Gastroesophageal sphincter (tissue), 4 donors: ENCODE measurements at places on chromosomes 2 and 18.

GRCh38 chr18:49381267-49381845 is 79.1 kb downstream of the DYM start:
- no peak for ATAC-seq

DNA sequence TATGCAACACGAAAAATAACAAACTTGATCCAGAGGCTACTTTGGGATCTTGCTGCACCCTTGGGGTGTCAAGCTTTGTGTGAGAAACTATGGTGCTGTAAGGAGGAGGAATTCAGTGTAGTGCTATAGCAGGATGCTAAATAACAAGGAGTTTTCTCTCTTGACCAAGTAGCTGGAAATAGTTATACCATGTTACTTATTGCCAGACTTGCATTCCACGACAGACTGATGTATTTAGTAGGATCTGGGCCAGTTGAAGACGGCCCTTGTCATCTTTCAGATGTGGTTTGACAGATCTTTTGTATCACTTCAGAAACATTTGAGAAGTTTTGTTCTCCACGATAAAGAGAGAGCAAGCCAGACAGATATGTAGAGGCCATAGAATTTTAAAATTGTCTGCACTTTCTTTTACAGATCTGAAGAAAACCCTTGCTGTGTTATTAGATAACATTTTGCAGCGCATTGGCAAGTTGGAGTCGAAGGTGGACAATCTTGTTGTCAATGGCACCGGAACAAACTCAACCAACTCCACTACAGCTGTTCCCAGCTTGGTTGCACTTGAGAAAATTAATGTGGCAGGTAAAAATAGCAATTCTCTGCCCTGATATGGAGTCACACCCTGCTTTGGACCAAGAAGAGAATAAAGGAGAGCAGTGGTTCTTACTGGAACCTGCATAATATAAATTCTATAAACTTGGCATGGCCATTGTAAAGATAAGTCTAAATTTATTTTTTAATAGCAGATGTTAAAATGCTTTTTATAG is 16.3 kb downstream of the MGAT5 start:
- ATAC-seq: no peak

DNA sequence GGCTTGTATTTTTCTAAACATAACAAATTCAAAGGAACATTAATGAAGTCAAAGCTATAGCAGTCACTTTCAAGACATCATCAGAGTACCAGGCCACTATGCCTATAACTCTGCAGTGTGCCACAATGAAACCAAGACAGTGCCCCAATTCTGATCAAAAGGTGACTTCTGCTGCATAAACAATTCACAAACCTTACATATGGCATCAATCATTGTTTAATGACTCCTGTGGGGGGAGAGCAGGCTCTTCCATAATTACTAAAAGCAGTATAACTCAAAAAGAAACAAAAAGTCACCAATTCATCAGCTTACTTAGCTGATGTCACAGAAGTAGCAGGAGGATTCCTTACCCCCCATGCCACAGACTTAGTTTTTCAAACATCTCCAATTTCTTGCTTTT is 15.5 kb downstream of the LPIN2 start:
- no peak for ATAC-seq

GRCh38 chr2:229610872-229611271 is 103.5 kb downstream of the DNER start:
- no peak for ATAC-seq

- ATAC-seq: no peak
Measured at GRCh38 chr2:233968556-233968955, 51.4 kb downstream of the TRPM8 start.

GRCh38 chr18:79772865-79773696 is 24.7 kb upstream of the KCNG2 start:
- no peak for ATAC-seq

- no peak for ATAC-seq
Measured at GRCh38 chr18:78741381-78742217, 238.0 kb upstream of the SALL3 start.

DNA sequence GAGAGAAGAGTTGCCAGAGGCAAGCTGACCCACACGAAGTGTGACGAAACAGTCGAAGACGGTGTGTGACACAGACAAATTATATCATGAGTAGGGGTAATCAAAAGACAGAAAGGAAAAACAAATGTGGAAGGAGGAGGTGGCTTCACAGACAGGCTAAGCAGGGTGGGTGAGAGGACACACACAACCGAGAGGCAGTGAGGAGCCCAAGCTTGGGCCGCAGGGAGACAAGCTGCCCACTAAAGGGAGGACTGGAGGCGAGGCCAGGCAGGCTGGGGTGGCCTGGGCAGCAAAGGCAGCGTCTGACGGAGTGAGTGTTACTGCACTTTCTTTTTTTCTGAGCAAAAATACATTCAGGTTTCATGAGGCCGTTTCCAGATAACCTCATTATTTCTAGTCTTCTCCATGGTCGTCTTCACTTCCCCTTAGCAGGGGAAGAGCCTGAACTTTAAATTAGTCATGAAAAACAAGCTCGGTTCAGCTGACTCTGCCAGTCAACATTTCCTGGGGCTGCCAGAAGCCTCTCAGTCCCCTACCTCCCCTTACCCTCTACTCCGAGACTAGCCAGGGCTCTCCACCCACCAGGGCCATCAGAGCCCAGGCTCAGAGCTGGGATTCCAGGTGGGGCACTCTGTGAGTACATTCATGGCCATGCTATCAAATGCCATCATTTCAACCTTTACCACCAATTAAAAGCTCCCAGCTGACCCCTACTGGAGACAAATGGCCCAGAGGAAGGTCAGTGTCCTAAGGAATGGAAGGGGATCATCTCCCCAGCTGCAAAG is 13.8 kb upstream of the ZFP36L2 start:
- ATAC-seq: no peak
